ENCODE measurements at places on chromosomes 12 and 14.

DNA sequence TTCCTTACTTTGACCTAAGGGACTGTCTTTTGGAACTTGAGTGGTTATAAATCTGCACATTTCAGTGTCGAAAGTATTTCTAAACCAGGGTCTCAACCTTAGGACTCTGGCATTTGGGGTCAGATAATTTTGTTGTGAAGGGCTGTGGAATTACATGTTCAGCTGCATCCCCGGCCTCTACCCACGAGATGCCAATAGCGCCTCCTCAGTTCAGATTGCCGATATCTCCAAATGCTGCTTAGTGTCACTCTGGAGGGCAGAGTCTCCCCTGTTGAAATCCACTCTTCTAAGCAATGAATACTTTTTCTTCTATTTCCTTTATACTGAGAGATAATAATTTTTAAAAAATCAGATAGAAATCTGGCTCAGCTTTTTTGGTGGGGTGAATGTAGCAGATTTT lies 379.4 kb upstream of the RGS6 start:
- DNase-seq: no peak

GRCh38 chr12:75960086-75960910 lies 71.3 kb downstream of the PHLDA1 start:
- DNase-seq: no peak

GRCh38 chr14:103427485-103428443 lies 42.5 kb downstream of the MARK3 start:
- DNase-seq: no peak

DNA sequence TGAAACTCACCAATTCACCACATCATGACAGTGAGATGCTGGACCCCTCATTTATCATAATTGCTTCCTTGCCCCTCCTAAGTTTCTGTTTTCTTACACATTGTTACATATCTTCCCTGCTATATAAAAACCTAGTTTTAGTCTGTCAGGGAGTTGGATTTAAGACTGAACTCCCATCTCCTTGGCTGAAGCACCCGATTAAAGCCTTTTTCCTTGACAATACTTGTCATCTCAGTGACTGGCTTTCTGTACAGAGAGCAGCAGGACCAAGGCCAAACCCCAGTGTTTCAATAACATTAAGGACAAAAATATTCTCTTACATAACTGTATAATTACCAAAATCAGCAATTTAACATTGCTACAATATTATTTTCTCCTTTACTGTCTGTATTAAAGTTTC lies 928.4 kb downstream of the TMTC2 start:
- no peak for DNase-seq

Data from C1 segment of cervical spinal cord (tissue), 14 donors.